ENCODE measurements at places on chromosomes 3 and 15. TPM values are rescaled to one million over a fixed set of nuclear protein-coding genes. Genes with fewer than 3 reads are reported as not detected.

DNA sequence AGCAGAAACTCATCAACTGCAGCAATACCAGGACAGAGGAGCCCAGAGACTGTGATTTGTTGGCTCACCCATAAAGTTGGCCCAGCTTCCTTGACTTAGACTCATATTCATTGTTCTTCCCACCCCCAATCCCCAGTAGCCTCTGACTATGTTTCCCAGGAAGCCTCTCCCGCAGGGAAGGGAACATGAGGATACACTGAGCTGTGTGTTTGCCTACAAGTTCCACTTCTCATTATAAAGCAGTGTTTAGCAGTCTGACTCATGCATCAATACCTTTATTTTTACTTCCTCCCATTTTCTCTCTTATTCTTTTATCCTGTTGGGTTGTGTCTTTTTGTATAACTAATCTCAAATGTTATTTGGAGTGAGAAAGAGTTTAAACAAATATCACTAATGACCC, 111.6 kb upstream of the PHLDB2 start:
- H3K27ac ChIP-seq = no peak overlapping the region
- no peaks in the 10 kb centered on the region for H3K4me1 ChIP-seq
- H3K4me3 ChIP-seq = no peak overlapping the region

GRCh38 chr3:192224634-192225155, 502.6 kb downstream of the FGF12 start:
- DNase-seq = no peak
- H3K4me3 ChIP-seq = no peak overlapping the region
- no peak overlapping the region for H3K27ac ChIP-seq
- H3K36me3 ChIP-seq = no peaks in the 10 kb centered on the region

DNA sequence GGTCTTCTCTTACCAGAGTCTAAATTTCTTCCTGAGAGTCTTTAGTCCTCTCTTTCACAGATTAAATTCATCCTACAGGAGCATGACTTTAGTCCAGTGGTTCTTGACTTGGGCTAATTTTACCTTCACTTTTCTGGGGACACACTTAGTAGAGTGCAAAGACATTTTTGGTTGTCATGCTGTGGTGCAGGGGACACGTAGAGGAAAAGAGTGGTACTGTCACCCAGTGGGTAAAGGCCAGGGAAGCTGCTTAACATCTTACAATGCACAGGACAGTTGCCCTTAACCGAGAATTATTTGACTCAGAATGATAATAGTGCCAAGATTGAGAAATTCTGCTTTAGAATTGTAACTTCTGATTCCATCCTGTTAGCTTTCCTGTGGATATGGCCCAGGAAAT, 772.5 kb upstream of the GRM7 start:
- DNase-seq = no peak
- H3K27me3 ChIP-seq = no peaks in the 10 kb centered on the region
- no peak overlapping the region for H3K4me3 ChIP-seq
- no peak overlapping the region for H3K27ac ChIP-seq
- H3K36me3 ChIP-seq = no peaks in the 10 kb centered on the region

DNA sequence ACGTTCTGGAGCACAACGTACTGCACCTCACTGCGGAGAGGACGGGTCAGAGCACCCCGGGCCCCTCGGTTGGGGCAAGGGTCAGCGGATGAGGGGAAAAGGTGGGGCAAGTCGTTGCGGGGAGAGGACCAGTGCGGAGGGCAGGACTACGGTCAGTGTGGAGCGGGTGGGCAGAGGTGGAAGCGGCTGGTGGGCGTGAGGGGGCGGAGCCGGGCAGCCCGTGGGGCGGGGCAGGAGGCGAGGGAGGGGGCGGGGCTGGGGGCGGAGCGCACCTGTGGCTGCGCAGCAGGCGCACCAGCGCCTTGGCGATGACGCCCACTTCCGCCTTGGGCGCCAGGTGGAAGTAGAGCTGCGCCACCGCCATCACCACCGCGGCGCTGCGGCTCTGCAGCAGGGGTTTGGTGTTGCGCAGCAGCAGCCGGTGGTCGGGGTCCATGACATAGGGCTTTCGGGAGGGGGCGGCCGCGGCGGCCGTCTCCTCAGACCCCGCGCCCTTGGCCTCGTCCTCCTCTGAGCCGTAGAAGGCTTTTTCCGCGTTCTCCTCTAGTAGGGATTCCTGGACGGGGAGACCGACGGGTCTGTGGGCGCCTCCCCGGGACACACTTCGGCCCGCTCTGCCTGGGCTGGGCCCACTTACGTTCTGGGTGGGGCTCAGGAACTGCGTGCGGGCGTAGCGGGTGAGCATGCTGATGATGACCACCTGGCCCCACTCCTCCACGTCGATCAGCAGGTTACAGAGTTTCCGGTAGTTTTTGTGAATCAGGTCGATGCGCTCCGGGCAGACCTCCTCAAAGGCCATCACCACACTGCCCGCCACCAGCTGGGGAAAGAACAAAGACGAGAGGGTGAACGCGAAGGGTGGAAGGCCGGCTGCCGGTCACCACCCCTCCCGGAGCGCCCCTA, 29.2 kb downstream of the AP3B2 start:
- peak; percentile 59 for DNase-seq
- peak overlapping the region; percentile 82 for H3K27ac ChIP-seq
- peaks cover 11% of the 10 kb centered on the region for H3K27me3 ChIP-seq
- peaks cover 12% of the 10 kb centered on the region for H3K4me1 ChIP-seq
- H3K36me3 ChIP-seq = peaks cover 3% of the 10 kb centered on the region

GRCh38 chr15:27679731-27680471, 419.2 kb downstream of the OCA2 start:
- no peaks in the 10 kb centered on the region for H3K4me1 ChIP-seq
- H3K36me3 ChIP-seq = no peaks in the 10 kb centered on the region
- no peak overlapping the region for H3K27ac ChIP-seq

DNA sequence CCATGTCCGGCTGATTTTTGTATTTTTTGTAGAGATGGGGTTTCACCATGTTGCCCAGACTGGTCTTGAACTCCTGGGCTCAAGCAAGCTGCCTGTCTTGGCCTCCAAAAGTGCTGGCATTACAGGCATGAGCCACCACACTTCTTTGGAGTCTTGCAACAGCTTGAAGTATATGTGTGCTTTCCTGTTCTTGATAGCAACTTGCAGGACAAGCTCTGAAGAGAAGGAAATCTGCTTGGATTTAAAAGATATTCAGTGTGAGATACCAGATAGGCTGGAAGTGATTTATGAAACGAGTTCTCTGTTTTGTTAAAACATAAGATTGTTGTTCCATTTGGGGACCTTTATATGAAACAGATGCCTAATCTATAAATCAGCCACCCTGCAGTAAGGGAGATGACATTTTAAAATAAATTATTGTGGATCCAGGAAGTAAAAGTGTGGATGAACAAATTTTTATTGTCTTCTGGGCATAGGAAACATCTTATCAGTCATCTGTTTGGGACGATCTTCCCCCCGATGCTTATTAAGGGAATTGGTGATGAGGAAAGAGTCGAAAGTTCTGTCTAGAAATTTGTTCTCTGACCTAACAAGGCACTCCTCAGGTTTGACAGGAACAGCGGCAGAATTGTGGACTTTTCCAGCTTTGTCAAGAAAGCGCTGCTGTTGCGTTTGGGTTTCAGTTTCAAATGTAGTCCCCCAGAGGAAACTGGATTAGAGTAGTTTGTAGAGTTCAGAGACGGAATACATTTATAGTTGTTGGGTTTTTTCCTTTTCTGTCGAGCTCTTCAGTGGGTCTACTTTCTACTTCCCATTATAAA, 53.7 kb upstream of the MAGI1 start:
- no peak overlapping the region for H3K4me3 ChIP-seq
- H3K27ac ChIP-seq = no peak overlapping the region
- H3K4me1 ChIP-seq = no peaks in the 10 kb centered on the region
- no peaks in the 10 kb centered on the region for H3K36me3 ChIP-seq
- DNase-seq = no peak
- peaks cover 4% of the 10 kb centered on the region for H3K27me3 ChIP-seq

GRCh38 chr3:30273304-30274072, 332.9 kb upstream of the TGFBR2 start:
- no peak overlapping the region for H3K4me3 ChIP-seq
- DNase-seq = no peak
- no peaks in the 10 kb centered on the region for H3K36me3 ChIP-seq

- peaks cover 2% of the 10 kb centered on the region for H3K36me3 ChIP-seq
- peaks cover 36% of the 10 kb centered on the region for H3K4me1 ChIP-seq
- H3K4me3 ChIP-seq = no peak overlapping the region
- no peak for DNase-seq
Measured at GRCh38 chr15:75064846-75065245, 41.5 kb downstream of the PPCDC start.

GRCh38 chr15:32888221-32888761, 170.5 kb downstream of the GREM1 start:
- no peak overlapping the region for H3K27ac ChIP-seq
- no peak overlapping the region for H3K4me3 ChIP-seq
- DNase-seq = no peak
- no peaks in the 10 kb centered on the region for H3K27me3 ChIP-seq
- H3K4me1 ChIP-seq = no peaks in the 10 kb centered on the region

- H3K27ac ChIP-seq = peak overlapping the region; percentile 83
- peaks cover 13% of the 10 kb centered on the region for H3K4me1 ChIP-seq
- H3K4me3 ChIP-seq = no peak overlapping the region
- no peak for DNase-seq
Measured at GRCh38 chr3:197516517-197516889, 39.3 kb downstream of the BDH1 start.

DNA sequence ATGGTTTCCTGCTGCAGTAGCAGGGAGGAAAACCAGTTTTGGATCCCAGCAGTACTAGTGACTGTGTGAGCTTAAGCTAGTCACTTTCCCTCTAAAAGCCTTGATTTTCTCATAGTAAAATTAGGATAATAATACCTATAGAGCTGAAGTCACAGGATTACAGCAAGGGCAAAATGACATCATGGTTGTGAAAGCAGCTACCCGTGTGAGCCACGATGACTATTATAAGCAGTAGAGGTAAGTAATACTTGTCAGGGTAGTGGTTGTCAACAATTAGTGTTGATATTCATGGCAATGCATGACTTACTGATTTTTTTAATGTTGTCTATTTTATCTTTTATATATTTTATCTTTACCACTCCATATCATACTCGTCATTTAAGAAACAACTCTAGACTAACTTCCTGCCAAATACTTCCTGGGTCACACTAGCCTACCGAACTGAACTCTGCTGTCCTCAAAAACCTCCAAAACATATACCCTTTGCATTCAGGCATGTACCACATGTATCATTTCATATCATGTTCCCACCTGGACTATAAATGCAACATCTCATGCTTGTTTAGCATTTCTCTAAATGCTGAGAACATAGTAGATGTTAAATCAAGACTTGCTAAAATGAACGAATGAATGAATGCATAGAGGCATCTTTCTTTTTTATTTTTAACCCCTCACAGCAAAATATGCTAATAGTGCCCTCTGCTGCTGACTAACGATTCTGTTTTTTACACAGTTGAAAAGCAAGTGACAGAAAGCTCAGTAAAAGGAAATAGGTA, 172.6 kb downstream of the P3H2 start:
- H3K4me3 ChIP-seq = no peak overlapping the region
- H3K36me3 ChIP-seq = no peaks in the 10 kb centered on the region
- no peak overlapping the region for H3K27ac ChIP-seq

- peaks cover 6% of the 10 kb centered on the region for H3K27me3 ChIP-seq
- H3K4me1 ChIP-seq = peaks cover 16% of the 10 kb centered on the region
- no peak for DNase-seq
- H3K4me3 ChIP-seq = no peak overlapping the region
Measured at GRCh38 chr15:99929266-99929665, 196.0 kb upstream of the LYSMD4 start.

The ZNF502 gene
- 5.0 TPM for total RNA-seq

The CCK gene
- not detected for total RNA-seq

The TMOD2 gene
- total RNA-seq = 14.6 TPM

The SPESP1 gene
- total RNA-seq = 0.44 TPM
